ENCODE measurements at places on chromosomes 11 and 22.

DNA sequence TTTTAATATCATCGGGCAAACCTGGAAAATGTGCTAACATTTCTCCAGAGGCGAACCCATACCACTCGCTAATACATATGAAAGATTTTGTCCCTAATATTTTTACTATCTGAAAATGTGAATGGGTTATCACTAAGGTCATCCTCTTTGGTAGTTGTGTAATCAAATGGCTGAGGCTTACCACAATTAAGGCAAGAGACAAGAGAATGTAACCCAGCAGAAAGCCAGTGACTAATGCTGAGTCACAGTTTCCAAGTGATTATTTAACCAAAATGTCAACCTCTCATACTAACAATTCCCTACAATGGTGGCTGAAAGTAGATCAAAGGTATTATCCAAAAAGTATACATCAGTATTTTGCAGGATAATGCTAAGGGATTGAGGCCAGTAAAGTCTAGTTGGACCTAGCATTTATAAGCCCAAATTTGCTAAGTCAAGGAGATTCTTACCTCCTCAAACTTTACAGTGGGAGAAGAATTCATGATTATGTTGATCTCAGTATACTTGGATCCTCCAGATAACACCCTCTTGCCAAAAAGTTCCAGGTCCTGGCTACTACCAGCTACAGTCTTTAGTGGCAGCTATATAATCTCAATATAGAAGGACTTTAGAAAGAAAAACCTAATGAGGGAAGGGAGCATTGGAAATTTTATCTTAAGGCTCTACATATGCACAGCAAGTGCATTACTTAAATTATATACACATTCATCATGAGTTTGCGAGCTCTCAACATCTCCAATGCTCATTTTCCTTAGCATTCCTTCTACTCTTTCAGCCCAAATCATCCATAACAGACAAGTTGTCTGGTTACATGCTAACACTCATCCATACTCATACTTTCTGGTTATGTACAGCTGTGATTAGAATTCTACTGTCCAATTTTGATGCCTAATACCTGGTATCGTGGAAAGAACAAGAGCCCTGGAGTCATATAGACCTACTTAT is 25.4 kb downstream of the SIK3 start:
- DNase-seq = peak; percentile 87

DNA sequence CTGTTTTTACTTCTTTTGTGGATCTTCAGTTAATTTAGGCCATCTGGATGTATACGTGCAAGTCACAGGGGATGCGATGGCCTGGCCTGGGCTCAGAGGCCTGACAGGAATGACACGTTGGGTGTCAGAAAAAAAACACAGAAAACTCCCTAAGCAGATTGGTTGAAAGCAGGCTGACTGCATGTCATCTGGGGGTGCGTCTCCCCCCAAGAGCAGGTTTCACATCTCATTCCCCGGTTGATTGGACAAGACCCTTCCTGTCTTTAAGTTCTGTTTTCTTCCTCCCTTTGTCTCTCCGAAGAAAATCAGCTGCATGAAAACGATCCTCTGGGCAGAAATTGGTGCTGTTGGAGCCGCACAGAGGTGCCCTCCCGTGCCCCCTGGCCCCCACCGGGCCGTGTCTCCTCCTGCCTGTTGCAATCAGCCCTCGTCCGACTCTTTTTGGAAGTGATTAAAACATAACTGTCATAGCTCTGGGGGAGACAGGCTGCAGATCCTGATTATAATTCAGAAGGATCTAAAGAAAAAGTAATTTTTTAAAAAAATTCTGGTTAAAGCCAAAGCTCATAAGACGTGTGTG is 71.8 kb upstream of the PARVG start:
- no peak for DNase-seq

- no peak for DNase-seq
These were observed 49.3 kb downstream of the MCAM start for GRCh38 chr11:119267645-119268044.

DNA sequence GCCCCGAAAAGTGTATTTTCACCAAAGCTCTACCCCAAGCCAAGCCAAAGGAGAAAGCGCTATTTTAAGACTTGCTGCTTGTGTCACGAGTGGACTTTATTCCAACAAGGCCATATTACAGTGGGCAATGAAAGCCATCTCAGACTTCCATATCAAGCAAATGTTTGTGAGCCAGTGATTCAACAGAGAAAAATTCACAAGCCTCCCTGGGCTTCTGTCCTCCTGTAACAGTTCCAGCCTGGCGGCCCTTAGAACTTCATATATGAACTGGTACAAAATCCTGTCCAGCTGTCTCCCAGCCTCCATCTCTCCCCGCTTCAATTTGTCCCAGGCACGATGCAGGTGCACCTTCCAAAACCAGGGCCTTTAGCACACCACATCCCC is 11.2 kb downstream of the LARGE1 start:
- peak; percentile 34 for DNase-seq

DNA sequence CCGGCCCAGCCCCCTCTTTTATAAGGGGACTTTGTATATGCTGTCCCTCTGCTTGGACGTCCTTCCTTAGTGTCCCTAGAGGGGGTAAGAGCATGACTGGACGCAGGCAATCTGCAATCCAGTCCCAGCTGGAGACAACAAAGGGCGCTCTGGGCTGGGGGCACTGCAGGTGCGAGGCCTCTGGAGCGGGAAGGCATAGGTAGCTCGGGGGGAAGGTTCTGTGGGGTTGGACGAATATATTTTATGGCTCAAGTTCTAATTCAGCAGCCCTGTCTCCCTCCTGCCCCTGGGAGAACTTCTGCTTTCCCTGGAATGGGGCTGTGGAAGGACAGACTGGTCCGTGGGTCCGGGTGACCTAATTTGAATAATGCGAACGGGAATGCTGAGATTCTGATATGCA is 40.0 kb downstream of the KCNJ4 start:
- no peak for DNase-seq

DNA sequence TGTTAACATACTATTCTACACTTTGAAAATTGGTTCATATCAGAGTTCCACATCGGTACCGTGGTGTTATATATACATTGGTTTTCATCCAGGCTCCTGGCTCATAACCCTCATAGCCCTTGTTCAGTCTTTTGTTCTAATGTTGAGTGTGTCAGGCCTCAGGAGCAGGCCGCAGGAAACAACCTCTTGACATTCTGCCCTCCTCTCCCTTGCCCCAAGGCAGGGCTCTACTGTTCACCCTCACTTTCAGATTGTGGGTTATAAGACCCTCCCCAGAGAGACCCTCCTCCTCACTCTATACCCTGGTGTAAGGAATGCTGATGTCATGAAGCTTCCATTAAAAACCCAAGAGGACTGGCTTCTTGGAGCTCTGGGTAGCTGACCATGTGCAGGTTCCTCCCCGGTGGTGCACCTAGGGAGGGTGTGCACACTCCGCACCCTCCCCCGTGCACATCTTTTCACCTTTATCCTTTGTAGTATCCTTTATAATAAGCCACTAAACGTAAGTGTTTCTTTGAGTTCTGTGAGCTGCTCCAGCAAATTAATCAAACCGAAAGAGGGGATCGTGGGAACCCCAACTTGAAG is 12.1 kb downstream of the SSH3 start:
- DNase-seq = no peak

DNA sequence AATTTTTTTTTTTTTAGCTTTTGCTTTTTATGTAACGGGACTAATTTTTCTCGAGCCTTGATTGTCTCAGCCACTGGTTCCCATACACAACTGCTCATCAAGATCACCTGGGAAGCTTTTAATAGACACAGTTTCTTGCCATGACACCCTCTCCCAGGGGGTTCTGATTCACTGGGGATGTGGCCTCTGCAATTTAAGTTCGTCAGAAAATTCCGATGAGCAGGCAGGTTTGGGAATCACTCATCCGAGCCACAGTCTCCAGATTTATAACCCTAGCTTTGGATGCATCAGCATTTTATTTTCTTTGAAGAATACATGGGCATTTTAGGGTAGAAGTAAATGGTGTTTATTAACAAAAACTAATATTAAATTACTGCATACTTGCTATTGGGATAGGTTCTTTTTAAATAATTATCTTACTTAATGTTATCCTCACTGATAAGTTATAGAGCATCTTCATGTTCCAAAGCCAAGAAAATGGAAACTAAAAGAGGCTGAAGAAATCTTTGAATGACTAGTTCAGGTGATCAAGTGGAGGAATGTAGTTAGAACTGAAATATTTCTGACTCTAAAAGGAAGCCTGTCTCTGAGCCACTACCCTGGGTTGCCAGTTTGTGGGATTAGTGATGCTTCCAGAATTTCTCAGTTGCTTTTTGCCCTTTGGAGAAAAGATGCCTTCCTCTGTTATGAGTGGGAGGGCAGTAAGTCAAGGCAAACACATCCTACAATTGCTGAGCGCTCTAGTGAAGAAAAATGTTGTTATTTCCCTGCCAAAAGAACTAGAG is 319.0 kb downstream of the DDX10 start:
- DNase-seq = peak; percentile 80

DNA sequence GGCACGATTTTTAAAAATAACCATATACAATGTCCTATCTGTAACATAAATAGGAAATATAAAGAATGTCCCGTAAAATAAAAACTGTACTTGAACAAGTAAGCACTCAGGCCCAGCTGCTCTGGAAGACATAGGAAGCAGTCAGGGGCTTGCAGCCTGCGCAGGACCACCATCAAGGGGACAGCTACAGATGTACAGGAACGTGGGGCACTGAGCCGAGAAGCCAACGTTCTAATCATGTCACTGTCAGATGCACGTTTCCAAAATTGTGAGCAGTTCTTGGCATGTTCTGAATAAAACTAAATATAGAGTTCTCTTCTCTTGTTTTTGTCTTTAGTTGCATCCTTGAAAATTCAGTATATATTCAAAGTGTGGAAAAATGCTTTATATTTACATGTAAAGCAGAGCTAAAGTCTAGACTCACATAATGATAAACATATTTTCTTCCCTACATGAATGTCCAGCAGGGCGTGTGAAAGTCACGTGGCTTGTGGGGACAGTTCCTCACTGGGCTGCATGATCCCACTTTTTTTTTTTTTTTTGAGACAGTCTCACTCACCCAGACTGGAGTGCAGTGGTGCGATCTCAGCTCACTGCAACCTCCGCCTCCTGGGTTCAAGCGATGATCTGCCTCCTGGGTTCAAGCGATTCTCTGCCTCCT is 28.4 kb upstream of the TSPAN18 start:
- DNase-seq = no peak

DNA sequence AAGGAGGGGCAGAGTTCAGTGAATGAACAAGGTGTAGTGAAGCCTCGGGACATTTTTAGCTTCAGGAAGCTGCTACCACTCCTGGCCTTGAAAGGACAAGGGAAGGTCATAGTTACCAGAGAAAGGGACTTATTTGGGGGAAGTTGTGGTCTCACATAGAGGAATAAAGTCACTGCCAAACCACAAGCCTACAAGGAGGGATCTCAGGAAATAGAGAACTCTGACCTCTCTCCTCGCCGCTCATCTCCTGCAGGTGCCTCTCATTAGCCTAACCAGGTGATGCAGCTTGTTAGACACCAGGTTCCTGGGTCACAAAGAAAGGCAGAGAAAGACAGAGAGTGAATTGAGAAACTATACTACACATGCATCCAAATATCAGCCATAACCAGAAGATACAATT is 14.3 kb upstream of the TOLLIP start:
- no peak for DNase-seq

GRCh38 chr11:69049490-69049867 is 747 bp downstream of the TPCN2 start:
- no peak for DNase-seq

GRCh38 chr22:27972732-27973698 is 54.0 kb upstream of the PITPNB start:
- DNase-seq = no peak

DNA sequence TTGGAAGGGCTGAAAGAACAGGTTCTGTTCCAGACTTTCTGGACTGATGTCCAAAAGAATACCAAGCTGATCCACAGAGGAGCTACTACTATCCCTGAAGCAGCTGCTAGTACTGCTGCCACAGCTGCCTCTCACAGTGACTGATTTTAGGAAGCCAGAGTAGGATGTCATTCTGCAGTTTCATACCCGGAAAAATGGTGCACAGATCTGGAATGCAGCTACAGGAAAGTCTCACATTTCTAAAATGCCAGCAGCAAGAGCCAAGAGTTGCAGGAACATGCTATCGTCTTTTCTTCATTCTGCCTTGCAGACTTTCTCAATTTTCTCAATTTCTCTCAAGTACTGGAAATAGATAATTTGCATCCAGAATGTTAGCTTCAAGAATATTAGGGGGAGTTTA is 19.4 kb upstream of the CCDC179 start:
- DNase-seq = no peak

Measured in kidney glomerular epithelial cell (primary cell).